ENCODE measurements at places on chromosomes 12 and 14.

DNA sequence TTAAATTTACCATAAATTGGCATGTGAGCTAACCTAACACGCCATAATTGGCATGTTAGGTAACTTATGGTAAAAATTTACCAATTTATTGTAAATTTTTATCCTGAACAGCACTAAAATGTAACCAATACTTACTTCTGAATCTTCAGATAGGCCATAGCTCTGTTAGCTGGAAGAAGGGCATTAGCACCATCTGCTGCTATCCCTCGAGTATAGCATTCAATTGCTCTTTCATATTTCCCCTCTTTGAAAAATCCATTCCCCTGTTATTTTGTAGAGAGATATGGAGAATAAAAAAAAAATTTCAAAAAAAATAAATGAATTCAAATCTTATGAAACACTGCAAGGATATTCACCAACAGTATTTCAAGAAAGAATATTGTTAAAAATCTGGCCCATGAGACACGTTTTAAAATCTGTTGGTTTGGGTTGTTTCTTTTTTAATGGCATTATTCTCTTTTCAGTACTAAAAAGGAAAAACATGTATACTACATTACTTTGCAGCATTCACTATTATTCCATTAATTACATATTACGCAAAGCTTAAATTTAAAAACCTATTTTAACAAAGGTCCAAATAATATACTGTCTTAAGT lies 19.1 kb downstream of the RPAP3 start:
- DNase-seq, result no peak

GRCh38 chr14:54173802-54174201 lies 217.2 kb upstream of the BMP4 start:
- no peak for DNase-seq

DNA sequence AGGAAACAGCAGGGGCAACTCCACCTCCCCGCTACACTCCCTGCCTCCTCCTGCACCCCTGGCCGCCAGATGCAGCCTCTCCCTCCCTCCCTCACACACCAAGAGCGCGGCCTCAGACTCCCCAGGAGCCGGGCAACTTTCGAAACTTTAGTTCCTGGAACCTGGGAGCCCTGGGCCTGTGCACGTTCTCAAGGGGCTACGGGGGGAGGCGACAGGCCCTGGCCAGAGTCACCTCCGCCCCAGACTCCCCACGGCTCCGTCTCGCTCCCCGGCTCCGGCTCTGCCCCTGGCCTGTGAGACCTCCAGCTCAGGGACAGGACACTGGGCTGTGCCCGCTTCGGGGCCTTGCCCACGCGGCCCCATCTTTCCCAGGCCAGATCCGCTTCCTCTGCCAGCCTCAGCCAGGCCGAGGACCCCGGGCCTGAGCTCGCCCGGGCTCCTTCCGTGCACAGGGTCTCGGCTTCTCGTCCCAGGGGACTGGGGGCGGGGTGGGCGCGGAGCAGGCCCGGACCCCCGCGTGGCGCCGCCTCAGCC lies 5.5 kb downstream of the AMN start:
- DNase-seq, result no peak

- DNase-seq, result no peak
Observed at GRCh38 chr12:112159146-112159541, 33.8 kb downstream of the TRAFD1 start.

DNA sequence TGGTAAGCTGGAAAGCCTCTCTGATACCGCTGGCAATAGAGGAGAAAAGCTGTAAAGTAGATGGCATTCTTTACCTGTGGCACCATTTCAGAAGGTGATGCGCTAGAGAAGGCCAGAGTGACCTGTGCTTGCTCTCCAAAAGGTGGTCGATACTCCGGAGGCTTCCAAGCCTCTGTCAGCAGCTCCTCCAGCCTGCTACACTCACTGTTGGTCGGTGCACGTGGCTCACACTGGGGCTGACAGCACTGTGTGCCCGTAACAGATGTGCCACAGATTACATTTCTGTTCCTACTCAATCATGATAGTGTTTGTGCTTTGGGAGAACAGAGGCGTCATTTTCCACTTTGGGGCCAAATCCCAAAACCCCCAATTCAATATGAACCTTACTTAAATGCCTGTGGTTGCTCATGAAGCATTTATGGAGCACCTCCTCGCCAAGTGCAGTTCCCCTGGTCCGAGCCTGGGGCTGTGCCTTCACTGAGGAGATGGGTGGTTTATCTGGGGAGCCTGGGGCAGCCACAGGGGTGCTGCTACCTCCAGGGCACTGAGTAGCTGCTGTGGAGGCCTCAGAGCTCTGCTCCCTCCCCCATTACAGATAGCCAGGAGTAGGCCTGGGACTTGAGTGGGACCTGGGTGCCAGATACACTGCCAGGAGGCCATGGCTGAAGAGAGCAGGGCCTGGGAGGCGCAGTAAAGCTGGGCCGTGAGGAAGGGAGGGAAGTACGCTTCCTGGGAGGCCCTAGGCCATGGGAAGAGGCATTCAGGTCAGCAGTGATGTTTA lies 26.8 kb downstream of the CCNK start:
- peak; percentile 22 for DNase-seq

DNA sequence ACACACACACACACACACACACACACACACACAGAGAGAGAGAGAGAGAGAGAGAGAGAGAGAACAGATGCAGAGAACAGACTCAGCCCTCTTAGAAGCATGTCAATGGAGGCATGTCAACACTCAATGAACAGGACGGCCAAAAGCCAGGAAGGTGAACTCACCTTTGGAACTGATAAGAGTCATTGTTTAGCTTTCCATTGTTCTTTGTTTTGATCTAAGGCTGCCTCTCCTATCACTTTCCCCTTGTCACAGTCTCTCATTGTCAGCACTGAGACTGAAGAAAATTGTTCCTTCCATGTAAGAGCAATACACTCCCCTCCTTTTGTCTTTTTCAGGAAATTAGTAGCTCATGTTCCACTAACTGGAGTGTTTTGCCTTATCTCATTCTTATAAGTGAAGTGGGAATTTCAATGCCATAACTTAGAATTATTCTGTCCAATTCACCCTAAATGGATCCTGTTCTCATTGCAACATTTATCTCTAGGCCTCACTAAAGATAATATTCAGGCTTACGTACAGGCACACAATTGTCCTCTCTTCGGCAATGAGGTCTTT lies 218.0 kb downstream of the DUSP6 start:
- DNase-seq, result no peak

DNA sequence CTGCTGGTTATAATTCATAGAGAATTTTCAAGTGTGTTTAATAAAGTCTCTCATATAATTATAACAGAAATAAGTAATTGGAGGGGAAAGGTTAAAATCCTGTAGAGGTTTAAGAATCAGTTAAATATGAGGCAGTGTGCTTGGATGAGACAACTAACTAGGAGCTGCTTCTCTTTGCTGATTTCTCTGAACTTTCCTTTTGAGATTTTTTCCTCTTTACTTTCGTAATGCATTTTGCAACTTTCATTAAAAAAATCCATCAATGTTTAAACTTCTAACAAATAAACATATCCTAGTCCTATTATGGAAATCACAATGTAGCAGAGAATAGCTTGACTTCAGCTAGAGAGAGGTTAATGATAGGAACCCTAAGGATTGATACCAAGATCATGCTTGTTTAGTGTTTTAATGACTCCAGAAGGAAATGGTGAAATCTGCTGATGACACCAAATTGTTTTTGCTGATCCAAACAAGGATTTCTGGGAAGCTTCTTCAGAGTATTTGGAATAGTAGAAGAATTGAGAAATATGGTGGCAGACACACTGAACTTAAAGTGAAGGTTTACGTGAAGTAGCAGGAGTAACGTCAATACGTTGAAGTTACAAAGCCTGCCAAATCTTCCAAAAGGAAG lies 122.6 kb downstream of the RAD51B start:
- no peak for DNase-seq

DNA sequence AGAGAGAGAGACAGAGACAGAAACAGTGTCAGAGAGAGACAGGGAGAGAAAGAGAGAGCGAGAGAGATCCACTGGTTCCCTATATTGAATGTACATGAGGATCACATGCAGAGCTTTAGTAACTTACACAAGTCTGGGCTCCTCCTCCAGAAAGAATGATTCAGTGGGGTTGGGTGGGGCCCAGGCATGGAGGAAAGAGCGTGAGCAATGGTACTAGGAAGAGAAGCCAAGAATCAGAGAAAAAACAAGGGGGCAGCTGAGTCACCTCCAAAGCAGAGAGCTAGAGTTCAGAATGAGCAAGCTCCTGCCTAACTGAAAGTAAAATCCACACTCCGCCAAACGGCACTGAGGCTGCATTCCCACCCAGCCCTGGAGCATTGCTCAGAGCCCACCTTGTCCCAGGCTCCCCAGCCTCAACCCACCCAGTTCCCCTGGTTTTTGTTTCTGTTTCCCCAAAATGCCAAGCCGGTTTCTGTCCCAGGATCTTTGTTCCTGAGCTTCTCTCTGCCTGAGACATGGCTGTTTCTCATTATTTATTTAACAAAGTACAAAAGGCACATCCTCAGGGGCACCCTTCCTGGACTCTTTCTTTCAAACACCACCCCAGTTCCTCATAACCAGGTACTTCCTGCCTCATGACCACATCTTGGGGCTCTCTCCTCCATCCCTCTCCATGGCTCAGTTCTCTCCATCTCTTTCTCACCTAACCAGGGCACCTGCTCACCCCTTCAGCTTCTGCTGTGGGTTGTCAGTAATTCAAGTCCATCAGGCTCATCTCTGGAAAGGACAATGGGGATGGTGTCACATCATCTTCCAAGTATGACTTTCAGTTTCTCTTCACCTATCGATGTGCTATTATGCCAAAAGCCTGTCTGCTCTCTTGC lies 670.3 kb upstream of the TBX3 start:
- no peak for DNase-seq
